CD4-positive, alpha-beta T cell treated with Interleukin-12 subunit alpha and Interleukin-12 subunit beta, for 1 hour (primary cell): ENCODE measurements at places on chromosomes 5 and 9.
A peak's percentile ranks its signal among the peaks of the same experiment; 100 is the strongest.

- DNase-seq = no peak
Measured at GRCh38 chr5:154595662-154596061, 117.6 kb upstream of the HAND1 start.

GRCh38 chr9:33114746-33115145 lies 38.3 kb upstream of the SMU1 start:
- DNase-seq = no peak

- no peak for DNase-seq
Measured at GRCh38 chr5:143106174-143106573, 297.3 kb downstream of the NR3C1 start.

GRCh38 chr9:85024374-85024773 lies 354.8 kb downstream of the NTRK2 start:
- DNase-seq = no peak

- no peak for DNase-seq
Measured at GRCh38 chr5:72005671-72006070, 101.6 kb upstream of the MAP1B start.

- DNase-seq = no peak
Measured at GRCh38 chr5:21810737-21811316, 1042.3 kb downstream of the CDH12 start.

- no peak for DNase-seq
Measured at GRCh38 chr9:16458696-16459420, 411.6 kb downstream of the BNC2 start.

GRCh38 chr9:87570000-87570908 lies 72.6 kb downstream of the DAPK1 start:
- no peak for DNase-seq

DNA sequence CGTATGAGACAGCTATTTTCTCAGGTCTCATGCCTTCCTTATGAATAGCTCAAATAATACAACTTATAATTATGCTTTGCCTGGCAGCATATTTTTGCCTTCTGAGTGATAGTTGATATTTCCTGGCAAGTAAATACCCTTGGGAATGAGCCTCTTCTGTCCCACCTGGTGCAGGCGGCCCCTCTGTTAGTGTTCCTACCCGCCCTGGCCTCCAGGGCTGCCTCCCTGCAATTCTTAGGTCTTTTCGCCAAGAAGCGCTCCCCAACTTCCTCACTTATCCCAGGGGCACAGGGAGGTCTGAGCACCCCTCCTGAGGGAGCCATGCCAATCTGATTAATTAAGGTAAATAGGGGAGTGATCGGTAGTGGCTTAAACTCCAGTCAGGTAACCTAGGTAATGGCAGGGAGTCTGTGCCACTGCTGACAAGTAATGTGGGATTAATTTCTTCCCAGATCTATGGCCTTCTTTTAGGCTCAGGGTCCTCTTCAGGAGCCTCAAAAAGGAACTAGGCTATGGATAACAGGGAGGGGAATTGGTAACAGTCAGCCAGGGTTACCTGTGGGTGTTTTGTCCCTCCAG lies 81.5 kb downstream of the GALNT10 start:
- DNase-seq = no peak

DNA sequence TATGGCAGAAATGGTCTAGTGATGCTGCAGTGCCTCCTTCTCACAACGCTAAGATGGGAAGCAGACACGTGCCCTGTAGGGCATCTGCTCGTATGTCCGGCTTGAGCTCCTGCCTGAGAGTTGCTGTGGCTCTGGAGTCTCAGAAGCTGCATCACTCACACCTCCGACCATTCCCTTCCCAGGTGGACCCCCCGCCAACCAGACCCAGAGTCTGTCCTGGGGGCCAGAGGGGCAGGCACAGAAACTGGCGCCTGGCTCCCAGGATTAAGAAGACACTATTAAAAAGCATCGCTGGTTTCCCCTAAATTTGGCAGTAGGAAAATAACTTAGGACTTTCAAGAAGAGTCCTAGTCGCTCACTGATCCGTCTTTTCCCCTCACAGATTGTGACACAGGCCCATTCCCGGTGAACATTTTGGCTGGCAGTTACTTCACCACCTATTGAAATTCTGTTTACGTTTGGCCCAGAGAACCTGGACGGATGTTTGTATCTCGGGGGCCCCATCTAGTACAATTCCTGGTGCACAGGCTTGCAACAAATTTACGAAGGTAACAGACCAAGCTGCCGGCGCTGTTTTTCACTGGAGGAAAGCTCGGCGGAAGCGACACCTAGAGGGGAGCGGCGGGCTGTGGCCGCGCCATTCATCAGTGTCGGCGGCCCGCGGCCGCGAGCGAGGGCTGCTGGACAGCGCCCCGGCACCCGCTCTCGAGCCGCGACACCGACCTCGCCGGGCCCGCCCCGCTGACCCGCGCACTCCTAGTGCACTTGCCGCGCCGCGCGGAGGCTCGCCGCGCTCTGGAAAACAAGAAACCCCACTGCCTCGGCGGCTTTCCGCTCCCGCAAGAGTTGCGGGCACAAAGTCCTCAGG lies 1.6 kb downstream of the FSTL4 start:
- DNase-seq = peak; percentile 15

- no peak for DNase-seq
Measured at GRCh38 chr5:156312897-156313694, 13.9 kb upstream of the SGCD start.

DNA sequence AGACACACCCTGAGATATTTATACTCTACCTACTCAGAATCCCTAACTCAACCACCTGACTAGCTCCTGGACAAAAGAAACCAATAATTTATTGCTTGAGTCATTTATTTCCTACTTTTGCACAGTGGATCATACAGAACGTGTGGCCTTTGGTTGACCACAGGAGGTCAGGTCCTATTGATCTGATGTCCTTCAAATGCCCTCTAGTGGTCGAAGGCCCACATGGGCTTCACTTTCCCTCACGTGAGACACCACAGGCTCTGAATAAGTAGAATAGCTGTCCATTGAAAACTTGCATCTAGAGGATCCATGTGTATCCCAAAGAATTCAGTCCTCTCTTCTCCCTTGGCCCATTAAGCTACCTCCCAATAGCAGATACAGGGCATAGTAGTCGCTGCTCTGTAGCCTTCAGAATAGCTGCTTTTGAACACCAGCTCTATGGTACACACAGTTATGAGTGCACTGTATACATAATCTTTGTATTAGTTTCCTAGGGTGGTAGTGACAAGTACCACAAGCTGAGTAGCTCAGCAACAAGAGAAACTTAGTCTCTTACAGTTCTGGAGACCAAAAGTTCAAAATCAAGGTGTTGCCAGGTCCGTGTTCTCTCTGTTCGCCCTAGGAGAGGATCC lies 177.6 kb upstream of the SMARCA2 start:
- no peak for DNase-seq

GRCh38 chr5:22908129-22908528 lies 55.0 kb upstream of the CDH12 start:
- no peak for DNase-seq

DNA sequence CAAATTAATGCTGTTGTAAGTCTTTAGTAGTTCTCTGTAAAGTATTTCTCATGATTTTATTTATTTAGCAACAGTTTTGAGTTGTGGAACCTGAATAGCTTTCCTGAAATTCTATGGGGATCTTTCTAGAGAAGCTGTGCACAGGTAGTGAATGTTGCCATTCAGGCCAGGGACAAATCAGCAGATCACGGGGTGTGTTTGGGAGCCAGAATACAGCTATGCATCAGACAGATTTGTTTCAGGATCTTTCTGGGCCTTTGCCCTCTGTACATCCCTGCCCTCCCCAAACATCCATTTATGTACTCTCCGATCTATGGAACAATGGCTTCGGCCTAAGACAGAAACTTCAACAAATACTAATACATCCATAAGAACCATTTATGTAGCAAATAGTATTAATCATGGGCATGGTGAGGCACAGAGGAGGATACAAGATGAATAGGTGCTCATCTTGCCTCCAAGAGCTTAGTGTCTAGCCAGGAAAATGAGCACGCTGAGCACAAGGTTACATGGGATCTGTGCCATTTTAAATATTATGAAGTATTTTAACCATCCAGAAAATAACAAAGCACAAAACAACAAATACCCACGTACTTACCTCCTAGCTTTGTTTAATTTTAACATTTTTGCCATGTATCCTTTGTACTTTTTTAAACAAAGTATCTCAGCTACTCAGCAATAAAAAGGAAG lies 13.1 kb downstream of the ARHGEF37 start:
- DNase-seq = no peak

GRCh38 chr9:126125992-126126409 lies 200.6 kb upstream of the MVB12B start:
- no peak for DNase-seq

GRCh38 chr5:169808118-169808581 lies 171.1 kb downstream of the DOCK2 start:
- no peak for DNase-seq

GRCh38 chr5:4555725-4556285 lies 584.3 kb upstream of the ADAMTS16 start:
- DNase-seq = no peak

- no peak for DNase-seq
Measured at GRCh38 chr9:13141629-13142028, 137.9 kb downstream of the MPDZ start.

DNA sequence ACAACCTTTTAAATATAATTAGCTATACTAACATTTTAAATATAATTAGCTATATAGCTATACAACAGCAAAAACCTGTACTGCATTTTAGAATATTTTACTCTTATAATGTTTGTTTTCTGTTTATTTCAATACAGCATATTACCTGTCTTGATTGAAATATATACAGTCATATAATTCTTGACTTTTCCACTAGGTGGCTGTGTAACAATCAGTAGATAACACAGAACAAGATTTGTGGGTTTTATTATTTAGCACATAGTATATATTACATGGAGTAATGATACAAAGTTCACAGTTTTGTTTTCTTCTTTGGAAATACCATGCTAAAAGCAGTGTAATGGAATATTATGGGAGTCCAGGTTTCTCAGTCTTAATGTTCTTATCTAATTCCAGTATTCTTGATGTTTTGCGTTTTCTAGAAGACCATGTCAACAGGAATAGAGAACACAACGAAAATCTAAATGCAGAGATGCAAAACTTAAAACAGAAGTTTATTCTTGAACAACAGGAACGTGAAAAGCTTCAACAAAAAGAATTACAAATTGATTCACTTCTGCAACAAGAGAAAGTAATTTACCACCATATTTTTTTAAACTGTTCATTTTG lies 13.3 kb downstream of the HMMR start:
- peak; percentile 31 for DNase-seq

DNA sequence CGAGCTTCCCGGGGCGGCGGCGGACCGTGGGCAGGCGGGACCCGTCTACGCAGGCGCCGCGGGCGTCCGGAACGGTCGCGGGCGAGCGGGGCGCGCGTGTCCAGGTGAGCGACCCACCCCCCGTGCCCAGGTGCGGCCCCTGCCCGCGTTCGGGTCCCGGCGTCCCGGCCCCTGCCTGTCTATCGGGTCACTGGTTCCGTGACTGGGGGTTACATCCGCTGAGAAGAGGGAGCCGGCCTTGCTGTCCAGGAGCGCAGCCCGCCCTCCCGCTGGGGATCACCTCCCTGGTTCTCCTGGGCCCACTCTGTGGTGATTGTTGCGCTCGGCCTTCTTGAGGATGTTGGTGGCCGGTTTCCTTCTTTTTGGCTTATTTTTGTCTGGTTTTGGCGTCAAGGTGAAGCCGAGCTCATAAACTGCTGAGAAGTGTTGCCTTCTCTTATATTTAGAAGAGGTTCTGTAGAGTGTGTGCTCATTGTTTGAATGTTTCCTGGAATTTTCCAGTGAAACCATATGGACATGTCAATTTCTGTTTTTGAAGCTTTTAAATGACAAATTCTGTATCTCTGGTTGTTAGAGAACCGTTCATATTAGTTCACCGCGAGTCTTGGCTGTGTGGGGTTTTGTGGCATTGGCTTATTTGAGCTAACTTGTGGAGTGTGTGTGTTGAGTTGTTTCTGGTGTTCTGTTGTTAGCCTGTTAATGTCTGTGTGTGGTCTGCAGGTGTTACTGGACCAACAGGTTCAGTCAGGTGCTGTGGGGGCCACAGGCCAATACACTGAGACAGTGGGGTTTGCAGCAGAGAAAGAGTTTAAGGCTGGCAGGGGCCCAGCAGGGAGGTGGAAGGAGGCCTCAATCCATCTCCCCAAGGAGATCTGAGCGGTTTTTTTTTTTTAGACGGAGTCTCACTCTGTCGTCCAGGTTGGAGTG lies 621 bp downstream of the CEP72 start:
- DNase-seq = no peak

DNA sequence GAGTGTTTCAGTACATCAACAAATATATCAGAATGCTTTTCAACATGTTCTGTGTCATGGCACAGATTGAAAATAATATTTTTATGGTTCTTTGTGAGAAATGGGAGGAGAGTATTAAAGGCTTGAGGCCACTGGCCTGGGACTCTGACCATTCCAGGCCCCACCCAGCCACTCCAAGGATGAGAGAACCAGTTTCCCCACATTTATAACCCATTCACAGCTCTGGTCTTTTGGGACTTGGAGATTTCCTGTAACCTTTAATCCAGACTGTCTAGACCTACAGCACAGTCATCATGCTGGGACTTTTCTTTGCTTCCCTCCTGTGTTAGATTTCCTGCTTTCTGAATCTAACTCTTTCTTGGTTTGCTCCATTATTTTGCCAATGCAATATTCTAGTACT lies 389.6 kb downstream of the KIAA0825 start:
- no peak for DNase-seq

- no peak for DNase-seq
Measured at GRCh38 chr9:110440796-110441195, 103.1 kb upstream of the TXNDC8 start.

GRCh38 chr5:56725711-56726411 lies 89.5 kb upstream of the MAP3K1 start:
- no peak for DNase-seq

GRCh38 chr9:133323211-133323610 lies 12.8 kb downstream of the SURF6 start:
- DNase-seq = no peak

DNA sequence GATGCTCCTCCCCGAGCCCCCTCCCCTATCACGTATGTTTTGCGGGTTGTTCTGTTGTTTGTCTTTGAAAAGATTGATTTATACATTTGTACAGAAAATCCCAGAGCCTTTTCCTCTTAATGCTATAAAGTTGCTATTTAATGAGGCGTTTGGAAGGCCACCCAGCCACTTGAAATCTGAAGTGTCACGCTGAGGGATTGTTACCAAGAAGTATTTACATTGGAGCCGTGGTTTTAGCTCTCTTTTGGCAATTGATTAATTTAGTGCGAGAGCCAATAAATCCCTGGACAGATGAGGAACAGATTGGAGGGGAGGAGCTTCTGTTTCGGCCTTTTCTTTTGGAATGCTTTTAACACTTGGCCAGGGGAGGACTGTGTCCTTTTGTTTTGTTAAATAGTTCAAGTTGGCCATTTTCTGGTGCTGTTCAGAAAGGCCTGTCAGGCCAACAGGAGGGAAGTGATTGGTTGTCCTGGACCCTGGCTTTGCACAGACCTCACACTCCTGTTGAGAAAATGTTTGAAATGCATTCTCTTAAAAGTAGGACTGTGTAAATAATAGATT lies 250.2 kb downstream of the PDZD2 start:
- DNase-seq = no peak

- DNase-seq = no peak
Measured at GRCh38 chr9:126154182-126154827, 172.3 kb upstream of the MVB12B start.

GRCh38 chr9:119963258-119963797 lies 594.1 kb upstream of the BRINP1 start:
- DNase-seq = no peak
